ENCODE measurements at places on chromosomes 4 and X. TPM values are rescaled to one million over a fixed set of nuclear protein-coding genes. Genes with fewer than 3 reads are reported as not detected.

DNA sequence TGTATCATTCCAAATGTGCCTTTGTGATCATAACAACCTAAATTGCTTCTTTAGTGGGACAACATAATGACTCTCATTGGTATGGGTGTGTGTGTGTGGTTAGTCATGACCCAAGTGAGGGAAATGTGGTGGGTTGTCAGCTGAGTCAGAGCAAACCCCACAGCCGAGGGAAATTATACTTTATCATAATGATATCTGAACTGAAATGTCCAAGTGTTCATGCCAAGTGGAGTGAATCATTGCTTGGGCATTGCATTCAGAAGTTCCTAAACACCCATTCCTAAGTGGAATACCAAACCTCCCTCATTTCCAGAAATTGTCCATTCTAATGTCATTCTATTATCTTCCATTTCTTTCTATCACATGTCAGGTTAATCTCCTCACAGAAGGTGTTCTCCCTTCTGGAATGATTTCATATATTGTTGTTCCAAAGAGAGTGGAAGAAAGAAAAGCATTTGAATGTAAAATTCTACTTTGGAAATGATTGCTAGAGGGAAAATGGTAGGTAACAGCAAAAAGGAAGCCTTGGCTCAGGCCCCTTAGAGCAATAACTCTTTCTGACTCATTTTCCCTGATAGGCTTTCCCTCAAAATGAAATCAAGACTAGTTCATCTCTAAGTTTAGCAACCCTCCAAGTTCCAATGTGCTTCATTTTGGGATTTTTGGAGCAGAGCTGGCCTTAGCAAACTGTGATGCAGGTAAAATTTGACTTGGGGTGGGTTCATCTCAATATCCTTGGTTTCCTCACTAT, 230.7 kb upstream of the KCNIP4 start:
- DNase-seq, result no peak

DNA sequence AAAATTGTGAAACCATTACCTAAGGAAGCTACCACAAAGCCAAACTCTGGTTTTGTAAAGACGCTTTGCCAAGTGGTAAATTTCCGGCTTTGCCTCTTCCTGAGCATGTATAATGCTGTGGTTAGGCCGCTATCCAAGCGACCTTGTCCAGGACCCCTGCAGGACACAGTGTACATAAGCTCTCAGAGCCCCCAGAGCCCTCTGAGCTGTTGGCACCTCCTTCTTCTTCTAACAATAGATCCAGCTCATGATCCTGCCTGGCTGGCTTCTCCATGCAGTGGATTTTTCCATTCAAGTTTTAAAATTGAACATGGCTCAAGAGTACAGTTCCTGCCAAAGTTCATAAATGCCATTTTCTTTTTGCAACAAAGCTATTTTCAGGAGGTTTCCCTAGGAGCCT, 326.7 kb downstream of the MAPK10 start:
- peak; percentile 72 for DNase-seq

DNA sequence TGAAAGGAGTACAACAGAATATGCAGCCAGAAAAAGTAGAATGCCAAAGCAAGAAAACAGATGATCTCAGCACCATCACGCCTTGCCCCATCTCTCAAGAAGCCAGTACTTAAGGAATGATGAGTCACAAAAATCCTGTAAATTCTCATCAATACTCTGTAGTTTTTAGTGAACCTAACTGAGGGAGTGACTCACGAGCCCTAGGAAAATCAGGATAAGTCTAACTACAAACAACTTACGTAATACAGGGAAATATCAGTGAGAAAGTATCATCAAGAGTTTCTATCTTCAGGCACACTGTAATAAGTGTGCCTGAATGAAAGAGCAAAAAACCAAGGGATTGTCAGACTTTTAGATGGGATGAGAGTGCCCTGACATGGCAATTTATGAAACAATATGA, 644.4 kb downstream of the STPG2 start:
- DNase-seq, result no peak

- DNase-seq, result no peak
Measured at GRCh38 chr4:156422576-156422975, 468.9 kb upstream of the CTSO start.

DNA sequence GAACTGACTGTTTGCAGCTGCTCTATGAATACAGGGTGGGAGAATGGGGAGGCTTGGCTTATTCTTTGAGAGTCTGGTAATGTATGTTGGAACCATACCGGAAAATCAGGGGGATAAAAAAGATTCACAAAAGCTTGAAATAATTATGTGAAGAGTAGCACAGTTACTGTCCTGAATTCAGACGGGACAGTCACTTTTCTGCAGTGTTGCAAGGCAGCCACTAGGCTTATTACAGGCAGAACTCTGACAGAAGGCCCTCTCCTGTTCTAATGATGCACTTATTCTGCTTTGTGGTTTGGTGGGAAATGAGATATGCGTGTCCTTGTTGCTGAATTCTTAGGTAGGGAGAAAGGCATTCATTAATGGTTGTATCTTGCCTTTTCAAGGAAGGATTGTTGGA, 37.2 kb downstream of the GUCY1B1 start:
- no peak for DNase-seq

- no peak for DNase-seq
Measured at GRCh38 chr4:5712517-5712916, 1.5 kb downstream of the EVC start.

DNA sequence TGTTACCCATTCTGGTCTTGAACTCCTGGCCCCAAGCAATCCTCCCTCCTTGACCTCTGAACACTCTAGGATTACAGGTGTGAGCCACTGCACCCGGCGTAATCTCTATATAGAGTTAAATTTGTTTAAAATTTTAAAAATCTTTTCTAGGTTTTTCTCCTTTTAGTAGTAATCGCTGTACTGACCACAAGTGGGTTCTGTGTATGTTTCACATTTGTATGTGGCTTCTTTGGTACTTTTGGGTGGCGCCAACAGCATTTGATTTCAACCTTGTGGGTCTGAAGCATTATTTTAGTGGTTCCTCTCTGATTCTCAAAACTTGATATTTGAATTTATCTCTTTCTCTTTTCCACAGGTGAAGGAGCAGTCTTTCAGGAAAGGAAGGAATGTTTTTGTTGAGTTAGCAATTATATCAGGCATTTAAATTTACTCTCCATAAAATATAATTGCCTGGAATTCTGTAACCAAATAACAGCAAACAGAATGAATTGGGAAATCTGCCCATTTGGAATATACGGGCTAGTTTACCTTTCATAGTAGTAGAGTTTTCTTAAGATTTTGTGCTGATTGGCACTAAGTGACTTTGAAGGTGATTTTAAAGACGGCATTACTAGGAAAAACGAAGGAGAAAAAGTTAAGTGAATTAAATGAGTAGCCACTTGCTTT, 29.5 kb downstream of the ARHGAP10 start:
- no peak for DNase-seq

DNA sequence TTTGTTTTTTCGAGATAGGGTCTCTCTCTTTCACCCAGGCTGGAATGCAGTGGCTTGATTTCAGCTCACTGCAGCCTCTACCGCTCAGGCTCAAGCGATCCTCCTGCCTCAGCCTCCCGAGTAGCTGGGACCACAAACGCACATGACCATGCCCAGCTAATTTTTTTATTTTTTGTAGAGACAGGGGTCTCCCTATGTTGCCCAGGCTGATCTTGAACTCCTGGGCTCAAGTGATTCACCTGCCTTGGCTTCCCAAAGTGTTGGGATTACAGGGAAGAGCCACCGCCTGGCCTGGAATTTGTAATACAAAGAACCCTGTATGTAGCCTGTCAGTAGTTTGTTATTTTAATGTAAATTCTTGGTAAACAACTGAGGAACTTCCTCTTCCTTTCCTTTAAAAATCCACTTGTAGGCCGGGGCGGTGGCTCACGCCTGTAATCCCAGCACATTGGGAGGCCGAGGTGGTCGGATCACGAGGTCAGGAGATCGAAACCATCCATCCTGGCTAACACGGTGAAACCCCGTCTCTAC, 119.5 kb downstream of the PHKA2 start:
- no peak for DNase-seq

The UGT2B11 gene
- total RNA-seq, result not detected

- DNase-seq, result no peak
Measured at GRCh38 chr4:185920171-185920570, 108.2 kb upstream of the SORBS2 start.

The MND1 gene
- total RNA-seq, result 0.62 TPM

The ODAM gene
- total RNA-seq, result not detected

DNA sequence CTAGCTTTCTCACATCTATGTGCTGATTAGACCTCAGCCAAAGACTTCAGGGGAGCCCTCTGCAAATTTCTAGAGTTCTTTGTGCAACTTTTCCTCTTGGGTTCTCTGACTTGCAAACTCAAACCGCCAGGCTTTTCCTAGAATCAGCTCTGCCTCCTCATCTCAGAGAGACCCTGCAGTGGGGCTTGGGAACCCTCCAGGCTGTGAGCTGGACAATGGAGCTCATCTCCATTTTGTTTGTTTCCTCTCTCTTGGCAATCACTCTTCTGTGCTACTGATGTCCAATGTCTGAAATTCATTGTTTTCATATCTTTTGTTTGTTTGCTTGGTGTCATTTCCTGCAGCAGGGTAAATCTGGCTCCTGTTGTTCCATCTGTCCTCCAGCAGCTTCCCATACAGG, 33.0 kb downstream of the GYPB start:
- DNase-seq, result no peak

GRCh38 chrX:132983496-132983895, 25.1 kb upstream of the HS6ST2 start:
- DNase-seq, result no peak

The LPAR4 gene
- total RNA-seq, result 0.22 TPM

The PABPC5 gene
- total RNA-seq, result 0.87 TPM

- DNase-seq, result no peak
Measured at GRCh38 chr4:52822583-52822971, 39.5 kb upstream of the RASL11B start.

The PPEF2 gene
- total RNA-seq, result not detected

GRCh38 chr4:7719354-7720174, 220.1 kb downstream of the AFAP1 start:
- DNase-seq, result peak; percentile 73

DNA sequence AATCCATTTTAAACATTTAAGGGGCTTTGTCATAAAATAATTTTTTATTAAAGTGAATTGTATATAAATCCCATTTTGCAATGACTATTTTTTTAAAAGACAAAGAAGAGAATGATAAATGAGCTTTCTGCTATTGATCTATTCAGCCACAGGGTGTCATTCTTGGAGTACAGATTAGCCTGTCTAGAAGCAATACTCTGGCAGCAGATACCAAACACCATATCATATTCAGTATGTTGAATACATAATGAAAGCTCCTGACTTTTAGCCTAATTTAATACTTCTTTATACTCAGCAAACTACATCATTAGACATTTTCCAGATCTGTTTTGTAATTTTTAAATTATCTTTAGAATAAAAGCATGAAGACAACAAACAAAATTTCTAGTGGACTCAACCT, 496.3 kb downstream of the PDGFC start:
- DNase-seq, result no peak

- no peak for DNase-seq
Measured at GRCh38 chr4:138439143-138439581, 197.0 kb upstream of the SLC7A11 start.

- no peak for DNase-seq
Measured at GRCh38 chr4:174604198-174604597, 81.9 kb upstream of the HPGD start.

DNA sequence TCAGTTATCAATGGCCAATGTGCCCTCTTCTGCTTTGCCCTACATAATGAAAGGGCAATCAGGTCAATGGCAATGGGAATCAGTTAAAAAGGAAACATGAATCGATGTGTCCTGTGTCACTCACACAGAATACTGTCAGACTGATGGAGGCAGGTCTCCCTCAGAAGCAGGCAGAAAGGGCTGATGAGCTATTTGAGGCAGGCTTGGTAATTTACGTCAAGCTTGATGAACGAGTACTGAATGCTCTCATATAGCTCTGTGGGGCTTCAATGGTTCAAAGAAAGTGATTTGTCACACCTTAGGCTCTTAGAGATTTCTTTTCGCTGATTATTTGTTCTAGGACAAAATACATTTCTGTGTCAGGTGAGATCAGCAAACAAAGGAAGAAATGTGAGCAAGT, 22.6 kb upstream of the TBC1D1 start:
- DNase-seq, result no peak

The F9 gene
- total RNA-seq, result not detected

The SPANXB1 gene
- total RNA-seq, result not detected

The VSIG1 gene
- not detected for total RNA-seq

GRCh38 chrX:45980726-45981125, 564.5 kb downstream of the ZNF674 start:
- no peak for DNase-seq

DNA sequence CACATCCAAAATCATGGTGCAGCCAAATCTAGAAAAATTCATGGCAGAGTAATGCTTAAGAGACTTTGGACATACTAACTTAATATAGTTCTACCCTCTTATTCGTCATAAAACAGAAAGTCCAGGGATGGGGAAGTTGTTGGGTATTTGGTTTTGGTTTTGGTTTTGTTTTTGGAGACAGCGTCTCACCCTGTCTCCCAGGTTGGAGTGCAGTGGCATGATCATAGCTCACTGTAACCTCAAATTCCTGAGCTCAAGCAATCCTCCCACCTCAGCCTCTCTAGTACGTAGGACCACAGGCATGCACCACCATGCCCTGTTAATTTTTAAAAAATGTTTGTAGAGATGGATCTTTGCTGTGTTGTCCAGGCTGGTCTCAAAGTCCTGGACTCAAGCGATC, 271.8 kb upstream of the TENM3 start:
- DNase-seq, result no peak

DNA sequence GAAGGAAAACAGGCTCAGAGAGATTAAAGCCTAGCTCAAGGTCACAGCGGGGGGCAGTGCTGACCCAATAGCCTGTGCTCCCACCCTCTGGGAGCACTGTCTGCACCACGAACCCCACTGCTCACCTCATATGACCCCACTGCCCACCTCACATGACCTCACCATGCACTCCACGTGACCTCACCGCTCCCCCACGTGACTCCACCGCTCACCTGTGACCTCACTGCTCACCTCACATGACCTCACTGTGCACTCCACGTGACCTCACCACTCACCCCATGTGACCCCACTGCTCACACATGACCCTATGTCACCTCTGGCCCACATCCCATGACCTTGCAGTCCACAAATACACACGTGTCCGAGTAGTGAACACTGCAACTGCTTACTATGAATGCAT, 55.4 kb downstream of the ACOX3 start:
- DNase-seq, result no peak

- no peak for DNase-seq
Measured at GRCh38 chr4:11106759-11107158, 321.9 kb downstream of the HS3ST1 start.

DNA sequence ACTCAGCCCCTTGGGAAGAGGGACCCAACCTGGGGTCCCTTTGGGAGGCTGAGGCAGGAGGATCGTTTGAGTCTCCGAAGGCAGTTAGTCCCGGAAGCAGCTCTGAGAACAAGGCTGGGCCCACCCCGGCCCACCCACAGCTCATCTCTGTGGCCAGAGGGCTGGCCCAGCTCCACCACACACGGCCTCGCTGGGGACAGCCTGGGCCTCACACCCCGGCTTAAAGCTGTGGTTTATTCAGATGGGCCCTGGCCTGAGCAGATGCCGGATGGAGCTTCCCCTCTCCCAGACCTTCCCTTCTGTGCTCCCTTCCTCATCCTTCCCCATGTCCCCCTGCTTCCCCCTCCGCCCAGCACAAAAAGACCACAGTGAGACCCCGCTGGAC, 54.4 kb downstream of the FAM53A start:
- DNase-seq, result no peak

GRCh38 chr4:136400829-136401228, 1131.5 kb downstream of the PCDH18 start:
- no peak for DNase-seq
